Progenitor cell of endocrine pancreas (in vitro differentiated cells): ENCODE measurements at places on chromosomes 5 and 9.

DNA sequence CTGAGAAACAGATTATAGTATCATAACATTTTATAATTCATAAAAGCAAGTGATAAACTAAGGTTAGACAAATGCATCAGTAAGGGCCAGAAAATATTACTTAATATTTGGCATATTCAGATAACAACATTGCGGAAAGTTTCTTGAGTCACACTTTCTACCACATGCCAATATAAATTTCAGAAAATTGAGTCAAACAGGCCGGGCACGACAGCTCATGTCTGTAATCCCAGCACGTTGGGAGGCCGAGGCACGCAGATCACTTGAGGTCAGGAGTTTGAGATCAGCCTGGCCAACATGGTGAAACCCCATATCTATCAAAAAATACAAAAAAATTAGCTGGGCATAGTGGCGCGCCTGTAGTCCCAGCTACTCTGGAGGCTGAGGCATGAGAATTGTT is 47.1 kb downstream of the SLC38A9 start:
- no peak overlapping the region for H3K27ac ChIP-seq
- DNase-seq = no peak
- no peaks in the 10 kb centered on the region for H3K27me3 ChIP-seq
- peaks cover 2% of the 10 kb centered on the region for H3K4me1 ChIP-seq

DNA sequence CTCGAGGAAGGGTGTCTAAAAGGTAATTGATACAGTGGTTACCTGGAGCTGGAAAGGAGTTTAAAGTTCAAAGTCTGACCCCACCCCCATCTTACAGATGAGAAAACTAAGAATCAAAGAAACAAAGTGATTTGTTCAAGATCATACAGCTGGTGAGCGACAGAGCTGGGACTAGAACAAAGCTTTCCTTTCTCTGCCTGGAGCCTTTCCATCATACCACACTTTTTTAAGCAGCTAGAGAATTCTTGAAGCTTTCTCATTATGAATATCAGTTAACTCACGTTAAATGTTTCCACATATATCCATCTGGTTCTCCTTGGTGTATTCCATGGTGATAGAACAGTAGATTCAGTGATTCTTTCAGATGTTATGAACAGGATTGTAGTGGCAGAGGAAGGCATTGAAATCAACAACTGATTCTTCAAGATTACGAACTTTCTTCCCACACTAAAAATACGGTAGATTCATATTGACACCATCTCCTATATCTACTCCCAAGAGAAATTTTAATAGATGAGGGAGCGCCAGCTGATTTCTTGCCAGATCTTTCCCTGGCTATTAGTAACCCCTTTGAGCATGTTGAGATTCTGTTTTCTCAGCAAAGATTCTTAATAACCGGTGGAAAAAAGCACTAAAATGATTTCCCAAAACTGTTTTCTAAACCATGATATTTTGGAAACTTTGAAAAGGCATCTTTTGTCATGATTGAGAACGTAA is 233.7 kb downstream of the ADAMTSL1 start:
- H3K27ac ChIP-seq = no peak overlapping the region
- H3K4me3 ChIP-seq = no peak overlapping the region
- no peak for DNase-seq
- peaks cover 1% of the 10 kb centered on the region for H3K36me3 ChIP-seq
- H3K4me1 ChIP-seq = peaks cover 16% of the 10 kb centered on the region

DNA sequence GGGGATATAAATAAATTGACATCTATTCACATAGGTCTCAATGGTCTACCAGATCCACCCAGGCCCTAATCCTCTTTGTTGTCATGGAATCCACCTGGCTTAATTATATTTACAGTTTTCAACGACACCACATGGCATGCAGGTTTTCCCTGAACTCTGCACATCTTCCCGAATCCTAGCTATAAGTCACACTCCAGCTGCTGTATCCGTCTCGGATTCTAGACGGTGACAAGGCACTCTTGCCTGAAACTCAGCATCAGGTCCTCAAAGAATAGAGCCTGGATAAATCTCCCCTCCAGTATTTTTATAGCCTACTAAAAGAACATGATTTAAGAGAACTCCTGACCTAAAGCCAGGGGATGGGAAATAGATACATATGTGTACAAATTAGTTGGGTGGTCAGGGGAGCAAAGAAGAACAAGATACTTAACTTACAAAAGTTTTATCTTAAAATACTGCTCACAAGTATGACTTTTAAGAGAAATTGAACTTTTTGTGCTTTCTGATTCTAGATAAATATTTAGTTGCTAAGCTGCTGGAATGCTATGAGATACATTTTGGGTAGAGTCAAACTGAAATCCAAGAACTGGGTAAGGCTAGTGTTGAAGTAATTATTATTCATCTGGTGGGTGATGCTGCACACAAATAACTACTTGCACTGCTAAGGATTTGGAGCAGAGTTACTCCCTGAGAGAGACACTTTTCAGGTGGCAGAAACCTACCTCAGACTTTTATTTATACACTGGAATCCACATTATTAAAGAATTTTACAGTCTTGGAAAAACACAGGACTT is 187.3 kb downstream of the EFNA5 start:
- H3K4me3 ChIP-seq = no peak overlapping the region
- no peak for DNase-seq
- no peaks in the 10 kb centered on the region for H3K27me3 ChIP-seq
- no peaks in the 10 kb centered on the region for H3K36me3 ChIP-seq
- peaks cover 9% of the 10 kb centered on the region for H3K4me1 ChIP-seq

- no peak overlapping the region for H3K4me3 ChIP-seq
- DNase-seq = no peak
- H3K27me3 ChIP-seq = peaks cover 79% of the 10 kb centered on the region
- H3K4me1 ChIP-seq = peaks cover 26% of the 10 kb centered on the region
- no peak overlapping the region for H3K27ac ChIP-seq
- no peaks in the 10 kb centered on the region for H3K36me3 ChIP-seq
Measured at GRCh38 chr9:107633406-107633805, 143.8 kb upstream of the KLF4 start.

DNA sequence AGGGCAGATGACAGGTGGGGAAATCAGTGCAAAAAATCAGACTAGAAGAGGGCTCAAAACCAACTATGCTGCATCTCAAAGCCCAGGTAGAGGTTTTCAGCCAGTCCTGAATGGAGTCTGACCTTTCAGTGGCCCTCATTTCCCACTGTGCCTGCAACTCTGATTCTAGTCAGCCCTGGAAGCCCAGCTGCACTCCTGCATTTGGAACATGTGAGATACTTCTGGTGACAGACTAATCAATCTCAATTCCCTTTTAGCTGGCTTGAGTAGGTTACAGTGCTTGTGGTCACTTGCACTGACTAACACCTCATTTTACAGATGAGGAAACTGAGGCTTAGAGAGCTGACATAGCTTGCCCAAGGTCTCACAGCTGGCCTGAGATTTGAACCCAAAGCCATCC is 7.9 kb upstream of the ACSL6 start:
- H3K4me3 ChIP-seq = no peak overlapping the region
- no peak for DNase-seq
- peaks cover 57% of the 10 kb centered on the region for H3K27me3 ChIP-seq
- H3K27ac ChIP-seq = no peak overlapping the region

- H3K36me3 ChIP-seq = no peaks in the 10 kb centered on the region
- H3K27ac ChIP-seq = no peak overlapping the region
- no peak overlapping the region for H3K4me3 ChIP-seq
- no peaks in the 10 kb centered on the region for H3K4me1 ChIP-seq
- H3K27me3 ChIP-seq = no peaks in the 10 kb centered on the region
- DNase-seq = no peak
Measured at GRCh38 chr9:99392986-99393385, 170.9 kb downstream of the SEC61B start.

GRCh38 chr9:4967523-4967922 is 17.5 kb upstream of the JAK2 start:
- no peaks in the 10 kb centered on the region for H3K27me3 ChIP-seq
- no peaks in the 10 kb centered on the region for H3K36me3 ChIP-seq
- H3K4me3 ChIP-seq = no peak overlapping the region
- no peak overlapping the region for H3K27ac ChIP-seq
- DNase-seq = no peak

DNA sequence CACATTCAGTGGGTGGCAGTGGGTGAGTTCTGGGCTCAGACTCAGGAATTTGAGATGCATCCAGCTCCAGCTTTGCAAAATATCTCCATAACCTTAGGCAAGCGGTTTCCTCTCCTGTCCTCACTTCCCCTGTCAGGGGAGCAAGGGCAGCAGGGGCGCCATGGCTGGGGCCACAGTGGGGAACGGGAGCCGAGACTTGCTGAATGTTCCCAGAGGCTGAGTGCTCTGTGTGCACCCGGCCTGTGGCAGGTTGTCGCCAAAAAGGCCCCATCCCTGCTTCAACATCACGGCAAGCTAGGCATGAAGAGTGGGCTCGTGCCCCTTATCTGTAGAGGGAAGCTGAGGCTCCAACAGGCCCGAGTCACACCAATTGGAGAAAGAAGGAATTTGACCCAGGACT is 268.8 kb downstream of the NSG2 start:
- H3K36me3 ChIP-seq = no peaks in the 10 kb centered on the region
- H3K4me1 ChIP-seq = no peaks in the 10 kb centered on the region
- no peak overlapping the region for H3K4me3 ChIP-seq
- H3K27me3 ChIP-seq = peaks cover 73% of the 10 kb centered on the region

- H3K4me1 ChIP-seq = peaks cover 8% of the 10 kb centered on the region
- H3K36me3 ChIP-seq = no peaks in the 10 kb centered on the region
- DNase-seq = no peak
- H3K27ac ChIP-seq = no peak overlapping the region
- H3K27me3 ChIP-seq = no peaks in the 10 kb centered on the region
- H3K4me3 ChIP-seq = no peak overlapping the region
Measured at GRCh38 chr5:39640552-39640951, 215.8 kb upstream of the DAB2 start.

DNA sequence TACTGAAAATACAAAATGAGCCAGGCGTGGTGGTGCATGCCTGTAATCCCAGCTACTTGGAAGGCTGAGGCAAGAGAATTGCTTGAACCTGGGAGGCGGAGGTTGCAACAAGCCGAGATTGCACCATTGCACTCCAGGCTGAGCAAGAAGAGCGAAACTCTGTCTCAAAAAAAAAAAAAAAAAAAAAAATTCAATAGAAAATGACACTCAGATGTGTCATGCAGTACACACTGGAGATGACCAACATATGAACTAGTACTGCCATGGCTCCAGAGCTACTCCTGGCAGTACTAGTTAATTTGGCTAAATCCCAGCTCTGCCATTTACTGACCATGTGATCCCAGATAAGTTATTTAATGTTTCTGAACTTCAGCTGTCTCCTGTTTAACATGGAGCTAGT is 7.3 kb downstream of the ATOX1 start:
- no peak overlapping the region for H3K4me3 ChIP-seq
- no peak for DNase-seq
- no peaks in the 10 kb centered on the region for H3K27me3 ChIP-seq
- peaks cover 12% of the 10 kb centered on the region for H3K4me1 ChIP-seq
- H3K36me3 ChIP-seq = peaks cover 5% of the 10 kb centered on the region

DNA sequence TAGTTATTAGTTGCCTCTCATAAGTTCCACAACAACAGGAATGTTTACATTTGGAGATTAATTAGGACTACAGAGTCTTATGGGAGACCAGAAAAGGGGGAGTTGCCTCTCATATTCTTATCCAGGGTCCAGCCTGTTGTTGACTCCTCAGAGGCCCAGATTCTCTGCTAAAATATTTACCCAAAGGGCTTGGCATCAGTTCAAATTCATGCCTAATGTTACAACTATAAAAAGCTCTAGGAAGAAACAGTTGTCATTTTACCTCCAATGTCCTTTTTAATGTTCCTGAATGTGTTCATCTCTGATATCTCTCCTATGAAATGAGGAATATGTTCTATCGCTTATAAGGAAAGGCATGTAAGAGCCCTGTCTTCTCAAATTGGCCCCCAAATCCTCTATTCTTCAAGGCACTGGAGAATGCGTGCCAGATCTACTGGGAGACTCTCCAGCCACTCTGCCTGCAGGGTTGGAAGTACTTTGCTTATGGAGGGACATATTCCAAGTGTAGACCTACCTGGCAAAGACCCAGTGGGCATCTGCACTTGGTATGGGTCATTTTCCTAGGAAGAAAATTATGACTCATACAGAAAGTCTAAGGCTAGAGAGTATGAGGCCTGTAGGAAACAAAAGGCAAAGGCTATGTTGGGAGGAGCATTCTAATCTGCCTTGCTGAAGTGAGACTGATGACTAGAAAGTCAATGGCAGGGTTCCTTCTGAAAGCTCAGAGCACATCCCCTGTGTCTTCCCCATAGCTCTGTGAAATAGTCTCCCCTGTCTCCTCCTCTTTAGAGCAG is 192.6 kb downstream of the ESM1 start:
- H3K4me3 ChIP-seq = no peak overlapping the region
- H3K27me3 ChIP-seq = no peaks in the 10 kb centered on the region

GRCh38 chr9:98781588-98782383 is 14.6 kb downstream of the ANKS6 start:
- peak overlapping the region; percentile 27 for H3K27ac ChIP-seq
- H3K4me3 ChIP-seq = no peak overlapping the region
- H3K36me3 ChIP-seq = peaks cover 17% of the 10 kb centered on the region
- H3K4me1 ChIP-seq = peaks cover 34% of the 10 kb centered on the region

DNA sequence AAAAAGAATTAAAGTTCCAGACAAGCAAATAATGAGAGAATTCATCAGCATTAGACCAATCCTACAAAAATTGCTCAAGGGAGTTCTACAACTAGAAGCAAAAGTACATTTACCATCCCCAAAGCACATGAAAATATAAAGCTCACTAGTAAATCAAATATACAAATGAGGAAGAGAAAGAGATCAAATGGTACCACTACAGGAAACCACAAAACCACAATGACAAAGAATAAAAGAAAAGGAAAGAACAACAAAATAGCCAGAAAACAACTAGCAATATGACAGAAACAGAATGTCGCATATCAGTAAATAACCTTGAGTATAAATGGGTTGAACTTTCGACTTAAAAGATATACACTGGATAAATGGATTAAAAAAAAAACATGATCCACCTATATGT is 739.0 kb downstream of the DTWD2 start:
- no peak for DNase-seq
- H3K4me1 ChIP-seq = peaks cover 3% of the 10 kb centered on the region
- no peak overlapping the region for H3K4me3 ChIP-seq
- H3K27ac ChIP-seq = no peak overlapping the region
- no peaks in the 10 kb centered on the region for H3K27me3 ChIP-seq
- no peaks in the 10 kb centered on the region for H3K36me3 ChIP-seq

- peaks cover 32% of the 10 kb centered on the region for H3K27me3 ChIP-seq
- no peak for DNase-seq
- no peaks in the 10 kb centered on the region for H3K4me1 ChIP-seq
Measured at GRCh38 chr5:170080786-170081445, 24.8 kb upstream of the FOXI1 start.

- peaks cover 9% of the 10 kb centered on the region for H3K27me3 ChIP-seq
- peaks cover 2% of the 10 kb centered on the region for H3K36me3 ChIP-seq
- peaks cover 6% of the 10 kb centered on the region for H3K4me1 ChIP-seq
- H3K27ac ChIP-seq = no peak overlapping the region
- DNase-seq = no peak
- no peak overlapping the region for H3K4me3 ChIP-seq
Measured at GRCh38 chr5:160507221-160507721, 85.6 kb downstream of the PTTG1 start.

- H3K4me3 ChIP-seq = no peak overlapping the region
- no peak overlapping the region for H3K27ac ChIP-seq
- peaks cover 18% of the 10 kb centered on the region for H3K4me1 ChIP-seq
- no peak for DNase-seq
- no peaks in the 10 kb centered on the region for H3K27me3 ChIP-seq
Measured at GRCh38 chr5:127919006-127919796, 164.4 kb upstream of the SLC12A2 start.

GRCh38 chr5:151132963-151133362 is 24.6 kb downstream of the ANXA6 start:
- H3K4me1 ChIP-seq = peaks cover 6% of the 10 kb centered on the region
- no peaks in the 10 kb centered on the region for H3K27me3 ChIP-seq
- H3K36me3 ChIP-seq = no peaks in the 10 kb centered on the region
- DNase-seq = no peak
- H3K4me3 ChIP-seq = no peak overlapping the region
